Subcutaneous adipose tissue (tissue), 4 donors: ENCODE measurements at places on chromosomes 3 and 15. TPM values are rescaled to one million over a fixed set of nuclear protein-coding genes. Genes with fewer than 3 reads are reported as not detected.

The P2RY13 gene
- total RNA-seq, result 6.0 TPM

The MSL2 gene
- 27.6 TPM for total RNA-seq

The GALNT15 gene
- total RNA-seq, result 728 TPM

The NUDT16 gene
- total RNA-seq, result 40.1 TPM

The SH2D7 gene
- total RNA-seq, result not detected

The HIGD2B gene
- not detected for total RNA-seq

The RAD51 gene
- total RNA-seq, result not detected

The ZMYND10 gene
- 1.5 TPM for total RNA-seq

The ZDHHC19 gene
- total RNA-seq, result not detected

The CGNL1 gene
- total RNA-seq, result 3.3 TPM

The FGF7 gene
- total RNA-seq, result 29.2 TPM

The P2RY12 gene
- 2.8 TPM for total RNA-seq

The MESP2 gene
- not detected for total RNA-seq

The FGF12 gene
- total RNA-seq, result 1.1 TPM

The FOXL2 gene
- total RNA-seq, result not detected

The STAC gene
- total RNA-seq, result 5.8 TPM

The HTD2 gene
- 15.3 TPM for total RNA-seq

The ADAMTS9 gene
- 218 TPM for total RNA-seq

The MOBP gene
- not detected for total RNA-seq

The IGF2BP2 gene
- total RNA-seq, result 30.0 TPM

The IL12A gene
- not detected for total RNA-seq

The TTC23 gene
- 24.0 TPM for total RNA-seq

The MBD4 gene
- total RNA-seq, result 34.7 TPM

The C3orf70 gene
- 0.68 TPM for total RNA-seq

The NPRL2 gene
- total RNA-seq, result 18.8 TPM

The GPR62 gene
- 0.94 TPM for total RNA-seq

The AMOTL2 gene
- 320 TPM for total RNA-seq

The MRPS11 gene
- total RNA-seq, result 30.0 TPM

The XCR1 gene
- total RNA-seq, result not detected

The SLC9A9 gene
- total RNA-seq, result 18.7 TPM

The PSMA4 gene
- 126 TPM for total RNA-seq

The SETD2 gene
- 61.7 TPM for total RNA-seq

The CNTN3 gene
- total RNA-seq, result 12.7 TPM

The LYZL4 gene
- total RNA-seq, result not detected

The CYP8B1 gene
- total RNA-seq, result not detected

The CFAP161 gene
- total RNA-seq, result 0.68 TPM

The PLSCR4 gene
- 144 TPM for total RNA-seq

The MST1R gene
- 0.44 TPM for total RNA-seq

The RPSA gene
- 861 TPM for total RNA-seq

The TMEM62 gene
- total RNA-seq, result 38.9 TPM

The HRG gene
- total RNA-seq, result not detected

The TRH gene
- total RNA-seq, result not detected

The ASB14 gene
- not detected for total RNA-seq

The APBA2 gene
- 1.1 TPM for total RNA-seq

The RTP1 gene
- total RNA-seq, result not detected

The MORC1 gene
- total RNA-seq, result not detected

The PTH1R gene
- total RNA-seq, result 16.0 TPM
